HCT116 (cell line): ENCODE measurements at places on chromosomes 7 and 10.

- no peak for DNase-seq
These were observed 73.3 kb downstream of the NRF1 start for GRCh38 chr7:129684777-129685176.

DNA sequence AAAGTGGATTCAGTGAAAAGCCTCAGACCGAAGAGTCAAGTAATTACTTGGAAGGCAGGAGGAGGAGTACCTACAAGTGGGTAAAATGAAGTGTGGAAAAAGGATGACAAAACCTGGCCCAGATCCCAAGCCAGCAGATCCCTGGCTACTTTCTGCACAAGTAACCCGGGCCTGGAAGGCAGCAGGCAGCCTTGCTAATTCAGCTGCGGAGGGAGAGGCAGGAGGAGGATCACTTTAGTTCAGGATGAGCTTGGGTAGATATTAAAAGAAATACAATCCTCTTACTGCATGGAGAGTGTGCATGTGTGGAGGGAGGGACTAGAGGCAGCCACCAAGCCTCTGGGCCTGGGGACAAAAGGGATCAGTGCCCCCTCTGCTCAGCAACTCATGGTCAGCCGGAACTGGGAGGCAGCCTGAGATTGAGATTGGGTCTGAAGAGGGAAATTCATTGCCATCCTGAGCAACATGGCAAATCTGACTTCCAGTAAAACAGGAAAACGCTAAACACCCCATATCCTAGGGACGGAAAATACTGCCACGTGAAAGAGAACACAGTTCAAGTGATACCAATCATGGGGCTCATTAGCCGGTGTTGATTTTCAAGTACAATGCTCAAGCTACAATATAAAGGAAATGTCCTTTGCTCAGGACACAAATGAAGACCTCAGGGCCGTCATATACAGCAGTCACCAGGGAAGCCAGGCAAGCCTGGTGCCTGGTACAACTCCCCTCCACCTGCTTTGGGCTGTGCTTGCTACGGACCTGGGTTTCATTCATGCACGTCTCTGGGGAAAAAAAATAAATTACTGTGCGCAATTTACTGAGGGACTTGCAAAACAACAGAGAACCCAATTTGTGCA lies 1.3 kb downstream of the AMPH start:
- no peak for DNase-seq

DNA sequence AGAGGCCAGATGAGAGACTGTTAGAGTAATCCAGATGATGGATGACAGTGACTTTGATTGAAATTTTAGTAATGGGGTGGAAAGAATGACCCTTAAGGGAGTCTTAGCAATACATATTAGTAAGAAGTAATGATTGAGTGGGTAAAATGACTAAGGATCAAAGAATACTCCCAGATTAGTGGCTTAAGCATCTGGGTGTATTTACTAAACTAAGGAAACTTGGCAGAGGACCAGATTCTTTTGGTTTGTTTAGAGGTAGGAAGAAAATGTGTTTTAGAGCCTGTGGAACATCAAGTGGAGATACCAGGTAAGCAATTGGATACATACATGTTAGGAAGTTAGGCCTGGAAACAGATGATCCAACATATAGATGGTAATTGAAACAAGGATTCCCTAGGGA lies 58.8 kb upstream of the ADRA2A start:
- DNase-seq = no peak

- DNase-seq = no peak
These were observed 63.0 kb downstream of the TCERG1L start for GRCh38 chr10:131248376-131249165.

DNA sequence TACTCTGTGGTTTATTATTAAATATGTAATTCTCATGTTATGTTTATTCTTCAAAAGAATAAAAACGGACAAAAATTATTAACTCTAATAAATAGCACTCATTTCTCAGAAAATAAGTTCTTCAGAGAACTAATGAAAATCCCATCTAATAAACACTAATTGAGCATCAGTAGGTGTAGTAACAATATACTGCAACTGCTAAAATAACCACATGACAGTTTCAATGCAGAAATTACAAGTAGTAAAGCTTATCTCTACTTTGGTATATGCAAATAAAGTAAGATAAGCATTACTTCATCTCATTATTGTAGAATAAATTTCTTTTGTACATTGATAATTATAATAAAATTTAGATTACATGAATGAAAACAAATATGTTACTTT lies 56.4 kb upstream of the DKK1 start:
- DNase-seq = no peak

- DNase-seq = no peak
These were observed 28.1 kb upstream of the CREB3L2 start for GRCh38 chr7:138029941-138030340.

GRCh38 chr10:118216020-118216419 lies 126.1 kb downstream of the FAM204A start:
- DNase-seq = no peak

- no peak for DNase-seq
These were observed 91.6 kb downstream of the C10orf105 start for GRCh38 chr10:71627956-71628355.

DNA sequence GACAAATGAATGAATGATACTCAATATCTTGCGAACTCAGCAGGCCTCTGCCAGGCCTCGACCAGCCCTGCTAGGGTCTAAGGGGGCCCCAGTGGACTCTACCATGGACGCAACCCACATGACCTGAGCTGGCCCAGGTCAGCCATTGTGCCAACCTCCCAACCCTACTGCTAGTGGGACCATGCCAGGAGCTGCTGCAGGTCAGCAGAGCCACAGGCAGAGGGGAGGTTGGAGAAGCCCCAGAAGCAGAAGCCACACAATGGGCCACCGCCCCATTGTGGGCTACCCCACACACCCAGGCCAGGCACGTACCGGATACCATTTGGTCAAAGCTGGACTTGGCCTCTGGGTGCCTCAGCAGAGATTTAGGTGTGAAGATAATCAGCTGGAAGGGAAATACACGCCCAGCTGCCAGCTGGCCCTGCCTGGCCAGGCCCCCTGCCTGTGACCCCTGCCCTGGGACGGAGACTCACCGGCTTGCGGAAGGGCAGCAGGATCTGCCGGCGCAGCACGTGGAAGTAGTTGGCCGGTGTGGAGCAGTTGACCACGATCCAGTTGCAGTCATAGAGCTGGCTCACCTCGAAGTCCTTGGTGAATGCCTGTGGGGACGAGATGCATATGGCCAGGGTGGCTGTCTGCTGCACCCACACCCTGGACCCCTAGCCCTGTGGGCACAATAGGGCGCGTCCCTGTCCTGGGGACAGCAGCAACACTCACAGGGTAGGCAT lies 24.5 kb downstream of the OGDHL start:
- no peak for DNase-seq

DNA sequence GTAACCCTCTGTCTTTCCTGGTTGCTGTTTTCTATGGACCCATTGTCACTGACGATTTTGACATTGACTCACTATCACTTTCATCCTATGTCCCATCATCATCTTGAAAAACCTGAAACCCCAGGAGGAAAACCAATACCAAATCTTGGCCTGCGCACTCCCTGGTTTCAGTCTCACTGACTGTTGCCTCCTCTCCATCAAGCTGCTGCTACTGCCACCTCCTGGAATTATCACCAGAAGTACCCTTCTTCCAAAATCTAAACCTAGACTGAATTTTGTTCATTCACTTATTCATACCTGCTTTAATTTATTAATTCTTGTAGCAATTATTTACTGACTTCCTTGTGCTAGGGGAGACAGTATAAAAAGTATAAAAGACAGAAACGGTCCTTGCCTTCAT lies 44.5 kb upstream of the ACBD5 start:
- DNase-seq = peak; percentile 8

DNA sequence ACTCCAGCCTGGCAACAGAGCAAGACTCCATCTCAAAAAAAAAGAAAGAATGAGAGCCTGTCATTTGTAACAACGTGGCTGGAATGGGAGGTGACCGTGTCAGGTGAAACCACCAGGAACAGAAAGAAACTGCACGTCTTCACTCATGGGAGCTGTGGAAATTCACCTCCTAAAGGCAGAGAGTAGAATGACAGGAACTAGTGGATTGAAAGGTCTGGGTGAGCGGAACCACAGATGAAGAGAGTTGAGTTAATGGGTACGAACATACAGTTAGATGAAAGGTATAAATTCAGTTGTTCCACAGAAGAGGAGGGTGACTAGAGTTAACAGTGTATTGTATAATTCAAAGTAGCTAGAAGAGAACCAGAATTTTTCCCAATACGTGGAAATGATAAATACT lies 78.6 kb downstream of the MAD1L1 start:
- DNase-seq = no peak

DNA sequence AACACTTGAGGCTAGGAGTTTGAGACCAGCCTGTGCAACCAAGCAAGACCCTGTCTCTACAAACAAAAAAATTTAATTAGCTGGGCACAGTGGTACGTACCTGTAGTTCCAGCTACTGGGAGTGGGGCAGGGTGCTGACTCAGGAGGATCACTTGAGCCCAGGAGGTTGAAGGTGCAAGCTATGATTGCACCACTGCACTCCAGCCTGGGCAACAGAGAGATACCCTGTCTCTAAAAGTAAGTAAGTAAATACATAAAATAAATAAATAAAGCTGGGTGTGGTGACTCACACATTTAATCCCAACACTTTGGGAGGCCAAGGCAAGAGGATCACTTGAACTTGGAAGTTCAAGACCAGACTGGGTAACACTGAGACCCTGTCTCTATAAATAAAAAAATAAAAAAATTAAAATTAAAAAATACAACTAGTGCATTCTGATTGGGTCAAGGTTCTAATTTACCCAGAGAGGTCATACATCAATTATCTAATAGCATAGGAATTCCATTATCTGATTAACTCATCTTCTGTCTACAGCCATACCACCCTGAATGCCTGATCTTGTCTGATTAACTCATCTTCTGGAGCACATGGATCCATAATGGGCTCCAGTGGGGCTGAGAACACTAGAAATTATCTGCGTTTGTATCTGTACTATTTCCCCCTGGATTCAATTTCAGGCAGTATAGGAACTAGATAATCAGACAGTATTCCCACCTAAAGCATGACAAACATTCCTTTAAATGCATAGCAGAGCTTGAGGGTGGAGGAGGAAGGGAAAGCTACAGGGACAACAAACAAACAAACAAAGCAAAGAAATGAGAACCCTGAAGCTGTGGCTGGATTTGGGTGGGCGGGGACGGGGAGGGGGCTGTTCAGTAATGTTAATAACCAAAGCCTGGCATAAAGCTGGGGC lies 21.0 kb upstream of the HILPDA start:
- no peak for DNase-seq

GRCh38 chr10:89158446-89158845 lies 48.7 kb downstream of the CH25H start:
- DNase-seq = no peak

GRCh38 chr7:69403169-69403568 lies 195.1 kb upstream of the AUTS2 start:
- DNase-seq = no peak

DNA sequence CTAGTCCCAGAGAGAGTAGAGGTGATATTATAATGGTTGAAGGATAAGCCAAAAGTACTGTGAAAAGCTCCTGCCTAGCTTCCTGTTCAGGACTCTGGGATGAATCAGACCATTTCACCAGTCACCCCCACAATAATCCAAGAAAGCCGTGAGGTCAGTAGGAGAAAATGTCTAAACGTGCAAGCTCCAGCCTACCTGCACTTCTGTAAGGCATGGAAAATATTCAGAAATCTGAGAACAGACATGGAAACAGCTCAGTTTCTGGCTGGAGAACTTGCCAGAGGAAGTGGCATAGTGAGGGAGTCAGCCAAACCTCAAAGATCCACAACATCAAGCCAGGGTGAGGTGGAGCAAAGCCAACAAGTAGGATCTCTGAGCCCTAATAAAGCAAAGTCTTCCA lies 58.2 kb downstream of the ELAPOR2 start:
- no peak for DNase-seq

GRCh38 chr7:154287356-154287755 lies 235.2 kb downstream of the DPP6 start:
- DNase-seq = no peak

- no peak for DNase-seq
These were observed 133.3 kb downstream of the VPS41 start for GRCh38 chr7:38775506-38776175.

DNA sequence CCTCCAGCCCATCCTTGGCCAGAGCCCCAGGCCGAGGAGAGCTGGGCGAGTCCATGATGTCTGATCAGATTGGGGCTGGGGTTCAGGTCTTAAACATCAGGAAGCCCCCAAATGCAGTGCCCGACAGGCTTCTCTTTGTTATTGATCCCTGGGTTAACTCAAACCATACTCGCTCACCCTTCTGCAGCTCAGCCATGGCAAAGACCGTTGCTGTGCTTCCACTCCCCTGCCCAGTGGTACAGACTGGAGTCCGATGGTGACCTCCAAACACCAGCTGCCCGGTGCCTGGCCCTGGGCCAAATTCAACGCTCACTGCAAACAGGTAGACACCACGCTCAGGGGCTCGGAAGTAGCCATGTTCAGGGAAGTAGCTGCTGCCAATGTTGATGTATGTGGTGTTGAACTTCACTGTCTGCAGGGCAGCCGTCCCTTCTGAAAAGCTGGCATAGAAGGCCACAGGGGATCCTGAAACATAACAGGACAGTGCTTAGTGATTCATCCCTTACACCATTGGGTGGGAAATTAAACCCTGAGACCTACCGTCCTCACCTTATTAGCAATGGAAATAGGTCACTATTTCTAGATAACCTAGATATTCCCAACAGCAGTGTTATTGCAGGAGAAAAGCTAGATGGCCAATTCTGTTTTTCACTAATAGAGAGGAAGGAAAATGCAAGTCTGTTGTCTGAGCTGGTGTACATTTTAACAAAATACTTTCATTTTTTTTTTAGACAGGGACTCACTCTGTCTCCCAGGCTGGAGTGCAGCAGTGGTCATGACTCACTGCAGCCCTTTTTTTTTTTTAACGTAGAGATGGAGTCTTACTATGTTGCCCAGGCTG lies 20.5 kb downstream of the MMRN2 start:
- DNase-seq = no peak

- DNase-seq = no peak
These were observed 287.9 kb upstream of the KLF14 start for GRCh38 chr7:131021902-131022301.

DNA sequence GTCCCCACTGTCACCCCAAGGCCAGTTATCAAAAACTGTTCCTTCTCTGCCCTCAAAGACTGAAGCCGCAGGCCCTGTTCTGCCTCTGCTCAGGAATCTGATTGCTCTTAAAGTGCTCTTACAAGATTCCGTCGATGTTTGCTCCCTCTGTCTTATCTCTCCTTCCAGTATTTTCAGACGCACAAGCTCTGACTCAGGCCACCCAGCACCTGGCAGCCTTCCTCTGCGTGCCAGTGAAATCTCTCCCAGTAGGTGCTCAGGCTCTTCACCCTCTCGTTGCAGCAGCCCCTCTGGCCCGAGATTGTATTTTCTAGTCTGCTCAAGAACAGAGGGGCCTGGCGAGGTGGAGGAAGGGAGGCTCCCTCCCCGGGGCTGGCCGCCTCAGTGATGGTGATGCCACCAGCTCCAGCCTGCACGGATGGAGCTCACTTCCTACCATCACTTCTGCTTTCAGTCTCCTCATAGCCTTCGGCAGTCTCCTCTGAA lies 276.2 kb downstream of the USP6NL start:
- no peak for DNase-seq

- no peak for DNase-seq
These were observed 181.4 kb downstream of the SUGCT start for GRCh38 chr7:40316176-40316575.
